ENCODE measurements at places on chromosomes 1 and 21.
A peak's percentile ranks its signal among the peaks of the same experiment; 100 is the strongest.

DNA sequence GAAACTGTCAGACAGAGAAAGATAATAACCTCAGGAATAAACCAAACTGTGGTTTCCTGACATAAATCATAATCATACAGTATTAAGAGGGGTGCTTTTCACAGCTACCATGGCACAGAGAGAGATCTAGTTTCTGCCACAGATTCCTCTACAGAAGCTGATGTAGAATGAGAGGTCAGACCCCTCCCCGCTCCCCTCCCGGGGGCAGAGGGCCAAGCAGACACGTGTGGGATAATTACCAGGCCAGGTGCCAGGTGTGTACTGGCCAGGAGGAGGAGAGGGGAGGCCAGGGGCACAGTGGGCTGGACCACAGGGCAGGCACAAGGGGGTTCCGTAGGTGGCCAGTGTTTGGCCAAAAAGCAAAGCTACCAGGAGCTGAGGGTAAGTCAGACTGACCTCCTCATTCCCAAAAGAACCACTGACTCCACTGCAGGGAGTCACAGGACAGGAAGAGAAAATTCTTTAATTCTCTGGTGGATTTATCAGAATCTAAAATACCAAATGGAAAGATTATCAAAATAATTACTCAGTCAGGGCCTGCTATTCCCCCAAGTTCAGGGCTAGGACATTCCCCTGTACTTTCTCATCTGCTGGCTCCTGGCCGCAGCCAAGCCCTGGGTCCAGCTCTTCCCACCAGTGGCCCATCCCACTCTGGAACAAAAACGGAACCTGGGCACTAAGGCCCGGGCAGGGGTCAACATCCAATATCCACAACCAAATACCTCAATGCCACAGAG lies 30.0 kb downstream of the C2CD2 start:
- no peak for DNase-seq

GRCh38 chr21:29904359-29905282 lies 35.2 kb downstream of the GRIK1 start:
- no peak for DNase-seq

DNA sequence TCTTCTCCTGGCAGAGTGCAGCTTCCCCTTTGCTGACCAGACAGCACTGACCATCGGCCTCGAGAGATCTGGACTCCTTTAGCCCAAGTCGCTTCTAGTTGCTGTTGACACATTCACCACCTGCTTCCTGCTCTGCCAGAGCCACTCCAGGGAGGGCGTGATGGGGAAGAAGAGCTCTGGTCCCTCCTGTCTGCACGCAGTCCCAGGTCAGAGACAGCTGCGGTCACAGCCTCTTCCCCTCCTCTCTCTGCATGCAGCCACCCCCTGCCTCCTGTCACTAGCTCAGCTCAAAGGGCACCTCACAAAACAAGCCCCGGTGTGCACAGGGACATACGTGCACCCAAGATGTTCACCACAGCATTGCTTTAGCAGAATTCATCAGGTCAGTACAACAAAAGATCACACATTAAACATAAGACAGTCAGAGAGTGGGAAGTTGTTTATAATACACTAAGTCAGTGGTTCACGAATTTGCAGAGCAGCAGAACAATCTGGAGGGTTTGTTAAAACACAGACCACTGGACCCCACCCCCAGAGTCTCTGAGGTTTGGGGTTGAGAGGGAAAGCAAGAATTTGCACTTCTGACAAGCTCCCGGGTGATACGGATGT lies 132.9 kb downstream of the SYF2 start:
- no peak for DNase-seq

- DNase-seq, result no peak
Observed at GRCh38 chr1:13597166-13597565, 13.5 kb downstream of the PDPN start.

- DNase-seq, result no peak
Observed at GRCh38 chr1:20742671-20743070, 10.2 kb upstream of the SH2D5 start.

DNA sequence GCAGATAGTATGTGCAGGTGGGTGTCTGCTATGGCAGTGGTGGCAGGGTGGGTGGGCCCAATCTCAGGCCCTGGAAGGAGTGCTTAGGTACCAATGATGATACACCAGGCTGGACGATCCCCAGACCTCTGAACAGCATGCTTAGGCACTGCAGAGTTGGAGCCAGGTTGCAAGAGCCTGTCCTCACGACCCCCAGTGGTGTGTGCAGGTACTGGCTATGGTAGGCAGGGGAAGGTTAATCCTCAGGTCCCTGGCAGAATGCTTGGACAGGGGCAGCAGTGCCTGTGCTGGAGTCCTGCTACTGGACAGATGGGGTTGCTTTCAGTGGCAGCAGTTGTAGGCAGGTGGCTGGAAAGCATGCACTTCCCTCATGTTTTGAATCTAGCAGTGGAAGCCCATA lies 100.5 kb upstream of the NEK7 start:
- no peak for DNase-seq

DNA sequence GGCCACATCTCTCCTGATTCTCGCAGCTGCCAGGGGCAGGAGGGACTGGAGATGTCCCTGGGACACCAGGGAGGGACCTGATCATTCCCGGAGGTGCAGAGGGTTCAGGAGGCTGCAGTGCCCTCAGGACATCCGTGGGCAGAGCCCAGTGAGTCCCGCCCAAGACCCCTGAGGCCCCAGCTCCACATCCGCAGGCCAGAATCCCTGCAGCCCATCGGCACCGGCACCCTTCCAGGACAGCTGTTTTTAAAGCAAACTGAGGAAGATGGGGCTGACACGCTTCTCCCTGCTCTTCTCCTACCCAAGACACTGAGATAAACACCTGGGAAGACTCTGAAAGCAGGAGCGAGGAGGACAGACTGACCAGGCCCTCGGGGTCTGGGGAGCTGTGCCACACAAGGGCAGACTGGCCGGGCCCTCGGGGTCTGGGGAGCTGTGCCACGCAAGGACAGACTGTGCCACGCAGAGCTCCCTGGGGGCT lies 25.5 kb downstream of the SLC19A1 start:
- no peak for DNase-seq

GRCh38 chr1:26153966-26154532 lies 4.8 kb upstream of the FAM110D start:
- DNase-seq, result no peak

- DNase-seq, result peak; percentile 16
Observed at GRCh38 chr1:30379684-30380624, 343.4 kb downstream of the MATN1 start.

DNA sequence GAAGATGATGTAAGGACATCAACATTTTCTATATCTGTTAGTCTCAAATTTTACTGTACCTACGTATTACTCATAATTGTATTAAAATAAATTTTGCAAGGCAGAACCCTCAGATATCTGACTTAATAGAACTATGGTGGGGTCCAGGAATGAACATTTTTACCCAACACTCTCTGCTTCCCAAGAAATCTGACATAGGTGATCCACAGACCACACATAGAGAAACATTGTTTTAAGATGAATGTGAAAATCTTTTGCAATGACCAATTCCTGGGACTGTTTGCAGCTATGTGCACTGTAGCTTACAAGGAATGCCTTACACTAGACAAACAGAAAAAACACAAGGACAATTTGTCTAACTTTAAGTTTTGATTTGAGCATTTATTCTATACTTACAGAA lies 645.6 kb upstream of the ADGRL2 start:
- DNase-seq, result no peak

GRCh38 chr1:22628698-22629444 lies 7.6 kb upstream of the C1QA start:
- no peak for DNase-seq

- DNase-seq, result no peak
Observed at GRCh38 chr21:28513428-28513827, 479.2 kb downstream of the LTN1 start.

GRCh38 chr1:66535061-66535460 lies 1.1 kb downstream of the SGIP1 start:
- no peak for DNase-seq
